CD8-positive, alpha-beta memory T cell (primary cell): ENCODE measurements at places on chromosomes 11 and 22. TPM values are rescaled to one million over a fixed set of nuclear protein-coding genes. Genes with fewer than 3 reads are reported as not detected.

Gene SYVN1
- 35.1 TPM for total RNA-seq

Gene RFPL1
- total RNA-seq, result not detected

Gene HBE1
- total RNA-seq, result not detected

Gene C11orf86
- total RNA-seq, result not detected

Gene GGTLC2
- not detected for total RNA-seq

Gene BTG4
- total RNA-seq, result not detected

Gene EIF3D
- total RNA-seq, result 341 TPM

Gene FGF3
- not detected for total RNA-seq

Gene XKR3
- not detected for total RNA-seq

Gene NEFH
- 6.3 TPM for total RNA-seq

Gene LRRC51
- 8.9 TPM for total RNA-seq

Gene ZC3H7B
- 59.9 TPM for total RNA-seq

Gene PDGFB
- 3.0 TPM for total RNA-seq

Gene CCDC15
- 3.6 TPM for total RNA-seq

Gene PDE2A
- 0.66 TPM for total RNA-seq

Gene OR10V1
- total RNA-seq, result not detected

Gene SLC7A4
- 0.13 TPM for total RNA-seq

Gene CHRM4
- not detected for total RNA-seq

Gene NRGN
- 4.6 TPM for total RNA-seq

Gene ASCL2
- 0.55 TPM for total RNA-seq

Gene PLA2G3
- total RNA-seq, result not detected

Gene OR4C16
- total RNA-seq, result not detected

Gene VPREB1
- total RNA-seq, result not detected

Gene SLC22A6
- total RNA-seq, result not detected

Gene KBTBD4
- 26.4 TPM for total RNA-seq

Gene SAA4
- total RNA-seq, result not detected

Gene KCTD14
- total RNA-seq, result 0.27 TPM

Gene LTO1
- total RNA-seq, result 24.8 TPM

Gene HBG1
- total RNA-seq, result not detected

Gene CDHR5
- not detected for total RNA-seq

Gene ALX4
- not detected for total RNA-seq

Gene CNIH2
- 2.7 TPM for total RNA-seq

Gene CCDC157
- total RNA-seq, result 2.7 TPM

Gene TYR
- total RNA-seq, result not detected

Gene GALNT18
- 1.3 TPM for total RNA-seq

Gene ISX
- total RNA-seq, result not detected

Gene DUSP8
- 2.3 TPM for total RNA-seq

Gene DNAL4
- 9.6 TPM for total RNA-seq

Gene LSP1
- 226 TPM for total RNA-seq

Gene APOL5
- total RNA-seq, result not detected
